ENCODE measurements at places on chromosomes 6 and 20.

- no peak for DNase-seq
Measured at GRCh38 chr6:153367021-153367420, 235.9 kb upstream of the RGS17 start.

DNA sequence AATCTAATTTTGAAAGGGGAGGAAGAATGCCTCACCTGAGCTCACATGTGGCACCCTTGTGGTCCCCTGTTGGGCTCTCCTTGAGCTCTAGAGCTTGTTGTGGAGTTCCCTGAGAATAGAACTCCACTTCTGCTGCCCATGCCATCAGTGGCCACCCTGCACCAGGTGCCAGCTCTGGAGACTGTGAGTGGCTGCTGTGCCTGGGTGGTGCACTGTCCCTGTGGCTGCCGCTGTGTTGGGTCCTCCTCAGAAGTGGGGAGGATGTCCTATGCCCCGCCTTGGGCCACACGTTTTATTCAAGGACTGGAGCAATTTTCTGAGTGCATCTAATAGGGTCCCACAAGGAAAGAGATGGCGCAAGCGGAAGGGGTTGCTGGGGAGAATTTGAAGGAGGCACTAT lies 67.9 kb upstream of the MAP3K7 start:
- no peak for DNase-seq

DNA sequence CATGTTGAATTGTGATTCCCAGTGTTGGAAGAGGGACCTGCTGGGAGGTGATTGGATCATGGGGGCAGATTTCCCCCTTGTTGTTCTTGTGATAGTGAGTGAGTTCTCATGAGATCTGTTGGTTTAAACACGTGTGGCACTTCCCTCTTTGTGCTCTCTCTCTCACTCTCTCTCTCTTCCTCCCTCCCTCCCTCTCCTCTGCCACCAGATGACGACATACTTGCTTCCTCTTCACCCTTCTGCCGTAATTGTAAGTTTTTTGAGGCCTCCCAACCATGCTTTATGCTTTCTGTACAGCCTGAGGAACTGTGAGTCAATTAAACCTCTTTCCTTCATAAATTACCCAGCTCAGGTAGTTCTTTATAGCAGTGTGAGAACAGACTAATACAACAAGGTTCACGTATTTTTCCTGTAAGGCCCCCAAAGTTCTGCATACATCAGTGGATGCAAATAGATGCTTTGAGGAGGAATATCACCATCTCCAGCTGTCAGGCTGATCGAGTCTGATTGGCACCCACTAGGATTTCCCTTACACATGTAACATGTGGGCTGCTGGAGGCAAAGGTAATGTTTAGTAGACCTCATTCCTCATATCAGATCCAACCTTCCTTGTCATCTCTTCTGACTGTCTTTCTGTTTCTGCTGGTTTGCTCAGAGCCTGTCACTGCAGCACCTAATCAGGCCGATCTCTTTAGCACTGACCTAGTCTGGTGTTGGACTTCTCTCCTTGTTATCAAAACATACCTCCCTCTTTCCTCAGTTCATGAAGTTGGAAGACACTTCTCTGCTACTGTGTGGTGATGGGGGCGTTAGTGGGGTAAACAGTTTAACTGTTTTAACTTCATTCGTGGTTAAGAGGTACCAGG lies 54.3 kb upstream of the BACH2 start:
- peak; percentile 56 for DNase-seq

GRCh38 chr20:57436223-57436545 lies 45.0 kb downstream of the RBM38 start:
- no peak for DNase-seq

GRCh38 chr6:89475634-89476033 lies 42.7 kb downstream of the ANKRD6 start:
- no peak for DNase-seq

- DNase-seq: no peak
Measured at GRCh38 chr20:63703471-63703975, 4.3 kb downstream of the ARFRP1 start.

GRCh38 chr6:2990248-2990931 lies 9.3 kb upstream of the NQO2 start:
- peak; percentile 44 for DNase-seq

- no peak for DNase-seq
Measured at GRCh38 chr20:61809006-61809770, 256.5 kb downstream of the TAF4 start.

GRCh38 chr6:54474898-54475297 lies 166.7 kb downstream of the TINAG start:
- DNase-seq: no peak

DNA sequence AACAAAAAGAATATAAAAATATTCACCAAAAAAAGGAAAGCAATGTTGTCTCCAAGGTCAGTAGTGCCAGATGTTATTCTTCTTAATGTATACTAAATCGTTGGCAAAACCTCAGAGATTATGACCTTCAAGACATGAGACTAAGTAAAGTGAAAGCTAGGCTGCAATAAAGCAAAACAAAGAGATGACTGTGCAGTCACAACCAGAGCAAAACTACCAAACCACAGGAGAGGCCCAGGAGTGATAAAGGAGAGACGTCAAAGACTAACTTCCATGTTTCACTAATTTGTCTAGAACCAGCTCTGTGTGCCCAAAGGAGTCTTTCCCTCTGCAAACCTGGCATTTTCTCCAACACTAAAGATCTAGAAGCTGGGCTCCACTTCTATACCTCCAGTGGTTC lies 155.9 kb upstream of the POU3F2 start:
- DNase-seq: no peak

DNA sequence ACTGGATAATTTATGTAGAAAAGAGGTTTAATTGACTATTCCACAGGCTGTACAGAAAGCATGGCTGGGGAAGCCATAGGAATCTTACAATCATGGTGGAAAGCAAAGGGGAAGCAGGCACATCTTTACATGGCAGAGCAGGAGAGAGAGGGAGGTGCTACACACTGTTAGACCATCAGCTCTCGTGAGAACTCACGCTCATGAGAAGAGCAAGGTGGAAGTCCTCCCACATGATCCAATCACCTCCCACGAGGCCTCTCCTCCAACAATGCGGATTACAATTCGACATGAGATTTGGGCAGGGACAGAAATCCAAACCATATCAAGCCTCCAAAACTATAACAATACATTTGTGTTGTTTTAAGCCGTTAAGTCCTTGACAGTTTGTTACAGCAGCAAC lies 257.1 kb upstream of the KCNG1 start:
- peak; percentile 44 for DNase-seq

DNA sequence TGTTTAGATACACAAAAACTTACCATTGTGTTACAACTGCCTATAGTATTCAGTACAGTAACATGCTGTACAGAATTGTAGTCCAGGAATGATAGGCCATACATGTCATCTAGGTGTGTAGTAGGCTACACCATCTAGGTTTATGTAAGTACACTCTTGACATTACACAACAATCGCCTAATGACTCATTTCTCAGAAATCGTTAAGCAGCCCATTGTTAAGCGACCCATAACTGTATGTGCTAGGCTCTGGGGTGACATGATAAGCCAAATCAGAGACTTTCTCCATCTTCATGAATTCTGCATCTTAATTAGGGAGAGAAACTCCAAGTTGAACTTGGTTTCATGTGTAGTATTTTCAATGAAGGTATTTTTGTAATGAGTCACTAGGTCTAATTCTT lies 17.2 kb downstream of the STK35 start:
- no peak for DNase-seq

DNA sequence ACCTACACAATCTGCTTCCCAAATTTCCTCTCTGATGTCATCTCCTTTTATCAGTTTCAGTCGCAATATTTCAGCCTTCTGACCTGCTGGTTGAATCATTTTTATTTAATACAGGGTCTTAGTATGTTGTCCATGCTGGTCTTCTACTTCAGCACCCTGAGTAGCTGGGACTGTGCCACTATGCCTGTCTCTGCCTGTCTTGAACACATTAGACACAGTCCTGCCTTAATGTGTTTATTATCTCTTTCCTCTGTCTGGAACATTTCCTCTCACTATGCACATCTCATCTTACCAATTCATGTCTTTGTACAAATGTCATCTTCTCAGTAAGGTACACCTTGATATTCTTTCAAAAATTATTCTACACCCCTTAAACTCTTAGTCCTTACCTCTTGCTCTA lies 106.5 kb downstream of the THEMIS start:
- no peak for DNase-seq

DNA sequence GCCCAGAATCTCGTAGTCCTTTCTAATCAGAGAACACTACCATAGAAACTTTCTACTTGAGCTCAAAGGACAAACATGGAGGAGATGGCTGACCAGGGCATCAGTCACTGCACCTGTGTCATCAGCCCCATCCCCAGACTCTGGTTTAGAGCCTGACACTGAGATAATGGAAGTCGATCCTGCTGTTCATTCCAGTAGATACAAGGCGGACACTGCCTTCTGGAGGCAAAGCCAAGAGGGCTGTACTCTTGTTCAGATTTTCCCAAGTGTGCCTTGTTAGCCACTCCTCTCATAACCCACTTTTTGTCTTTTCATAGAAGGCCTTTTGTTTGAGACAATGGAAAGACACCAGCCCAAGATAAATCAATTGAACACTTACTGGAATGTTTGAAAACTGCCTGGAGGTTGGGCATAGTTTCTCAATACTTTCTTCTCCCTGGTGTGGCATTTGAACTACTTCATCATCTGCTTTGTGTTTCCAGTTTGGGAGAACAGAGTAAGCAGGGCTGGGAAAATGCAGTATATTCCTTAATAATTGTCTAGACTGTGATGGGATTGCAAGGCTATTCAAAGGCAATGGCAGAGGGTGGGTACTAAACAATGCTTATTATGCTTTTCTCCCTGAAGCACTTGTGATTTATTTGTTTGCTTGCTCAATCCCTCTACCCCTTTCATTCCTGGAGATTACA lies 99.7 kb downstream of the CLIC5 start:
- DNase-seq: no peak

GRCh38 chr20:7879883-7880282 lies 60.4 kb downstream of the HAO1 start:
- DNase-seq: no peak

- no peak for DNase-seq
Measured at GRCh38 chr6:107736713-107737396, 87.3 kb downstream of the SCML4 start.

GRCh38 chr20:20207872-20208271 lies 155.5 kb downstream of the CFAP61 start:
- no peak for DNase-seq

DNA sequence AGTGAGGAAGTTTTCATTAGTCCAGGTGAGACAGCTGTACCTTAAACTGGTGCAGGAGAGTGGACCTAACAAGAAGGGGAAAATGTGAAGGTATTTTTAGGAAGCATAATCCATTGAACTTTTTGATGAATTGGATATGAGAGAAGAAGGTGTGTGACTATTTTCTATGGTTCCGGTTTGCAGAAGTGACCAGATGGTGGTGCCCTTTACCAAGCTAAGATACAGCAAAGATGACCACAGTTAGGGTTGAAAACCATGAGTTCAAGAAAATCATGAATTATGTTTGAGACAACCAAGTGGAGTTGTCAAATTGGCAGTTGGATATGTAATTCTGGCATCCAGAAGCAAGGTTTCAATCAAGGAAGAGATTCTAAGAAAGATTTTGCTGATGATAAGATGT lies 61.9 kb upstream of the NRSN1 start:
- peak; percentile 74 for DNase-seq

DNA sequence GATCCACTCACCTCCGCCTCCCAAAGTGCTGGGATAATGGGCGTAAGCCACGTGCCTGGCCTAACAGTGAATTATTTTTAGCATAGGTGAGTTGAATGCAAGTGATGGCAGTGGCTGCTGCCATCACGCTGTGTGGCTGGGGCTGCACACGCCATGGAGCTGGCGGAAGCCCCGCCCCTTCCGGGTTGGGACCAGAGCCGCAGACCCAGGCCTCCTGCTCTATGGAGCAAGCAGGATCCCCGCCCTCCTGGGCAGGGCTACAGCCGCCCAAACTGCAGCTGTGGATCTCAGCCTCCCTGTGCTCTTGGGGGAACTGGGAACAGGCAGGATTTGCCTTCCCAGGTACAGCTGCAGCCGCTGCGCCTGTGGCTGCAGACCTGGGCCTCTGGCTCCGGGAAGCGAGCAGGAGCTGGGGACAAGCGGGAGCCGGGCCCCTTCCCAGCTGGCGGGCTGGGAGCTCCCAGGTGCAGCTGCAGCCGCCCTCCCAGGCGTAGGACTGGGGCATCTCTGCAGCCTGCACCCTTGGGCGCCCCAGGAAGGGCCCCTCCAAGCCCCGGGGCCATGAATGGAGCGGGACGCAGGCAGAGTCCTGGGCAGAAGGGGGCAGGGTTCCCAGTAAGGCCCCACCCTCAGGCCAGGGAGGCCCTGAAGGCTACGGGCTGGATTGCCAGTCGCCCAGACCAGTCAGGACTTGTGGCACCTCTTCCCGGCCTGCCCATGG lies 30.9 kb upstream of the SLA2 start:
- no peak for DNase-seq

DNA sequence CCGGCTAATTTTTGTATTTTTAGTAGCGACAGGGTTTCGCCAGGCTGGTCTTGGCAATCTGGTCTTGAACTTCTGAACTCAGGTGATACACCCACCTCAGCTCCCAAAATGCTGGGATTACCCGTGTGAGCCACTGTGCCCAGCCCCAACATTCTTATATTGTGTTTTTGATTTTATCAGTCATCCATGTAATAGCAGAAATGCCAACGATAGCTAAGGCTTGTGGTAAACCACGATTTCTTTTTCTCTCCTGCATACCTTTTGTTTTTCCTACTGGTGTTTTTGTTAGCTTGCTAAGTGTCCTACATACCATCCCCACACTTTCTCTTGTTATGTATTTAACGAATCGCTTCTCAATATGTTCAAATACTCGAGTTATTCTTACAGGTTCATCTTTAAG lies 12.1 kb downstream of the PHACTR2 start:
- no peak for DNase-seq

- no peak for DNase-seq
Measured at GRCh38 chr6:3165631-3166534, 8.5 kb upstream of the TUBB2A start.

- DNase-seq: no peak
Measured at GRCh38 chr20:57259121-57259937, 7.1 kb downstream of the BMP7 start.

DNA sequence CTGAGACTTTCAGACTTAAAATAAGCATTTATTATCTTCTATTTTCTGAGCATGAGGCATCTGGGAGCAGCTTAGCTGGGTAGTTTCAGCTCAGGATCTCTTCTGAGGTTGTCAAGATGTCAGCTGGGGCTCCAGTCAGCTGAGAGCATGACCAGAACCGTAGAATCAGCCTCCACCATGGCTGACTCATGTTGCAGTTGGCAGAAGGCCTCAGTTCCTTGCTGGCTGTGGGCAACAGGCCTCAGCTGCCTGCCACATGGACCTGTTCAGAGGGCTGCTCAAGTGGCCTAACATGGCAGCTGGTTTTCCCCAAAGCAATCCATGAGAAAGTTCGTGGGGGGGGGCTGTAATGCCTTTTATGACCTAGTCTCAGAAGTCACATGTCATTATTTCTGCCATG lies 142.3 kb downstream of the LY86 start:
- no peak for DNase-seq

GRCh38 chr6:65938000-65938399 lies 231.0 kb upstream of the EYS start:
- DNase-seq: no peak

GRCh38 chr6:84072442-84072997 lies 38.9 kb downstream of the MRAP2 start:
- no peak for DNase-seq

GRCh38 chr6:109526905-109527628 lies 44.0 kb upstream of the ZBTB24 start:
- DNase-seq: peak; percentile 88

Measured in Karpas-422 (cell line).